ENCODE measurements at places on chromosomes 4 and X.

DNA sequence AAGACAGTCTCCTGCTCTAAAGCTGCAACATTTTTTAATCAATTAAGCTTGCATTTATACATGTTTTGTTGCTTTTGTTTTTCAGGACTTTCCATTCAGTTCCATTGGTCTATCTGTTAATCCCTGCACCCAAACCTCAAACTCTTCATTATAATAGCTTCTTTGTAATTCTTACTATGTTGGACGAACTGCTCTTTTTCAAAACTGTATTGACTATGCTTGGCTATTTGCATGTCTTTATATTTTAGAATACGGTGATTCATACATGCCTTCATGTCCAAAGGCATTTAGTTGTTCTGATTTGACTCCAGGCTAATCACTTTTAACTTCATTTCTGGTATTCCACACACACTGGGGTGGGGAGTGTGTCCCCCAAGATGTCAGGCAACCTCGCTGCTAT is 14.1 kb downstream of the MAGEC1 start:
- DNase-seq, result no peak

DNA sequence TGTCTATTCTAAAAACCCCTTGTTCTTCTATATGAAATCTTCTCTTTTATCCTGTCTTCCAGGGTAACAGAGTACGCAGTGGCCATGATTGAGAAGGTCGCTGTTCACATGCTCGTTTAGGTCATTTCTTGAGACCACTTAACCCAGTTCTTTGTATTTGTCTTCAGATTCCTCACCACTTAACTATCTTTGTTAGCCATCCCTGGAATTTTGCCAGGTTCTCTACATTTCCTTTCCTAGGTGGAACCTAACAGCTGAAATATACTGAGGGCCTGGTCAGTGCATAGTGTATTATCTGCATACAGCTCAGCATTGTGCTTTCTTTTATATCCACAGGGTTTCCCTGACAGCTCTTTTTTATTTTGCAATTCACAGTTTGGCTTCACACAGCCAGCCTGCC is 148.9 kb upstream of the GALNT7 start:
- DNase-seq, result no peak

DNA sequence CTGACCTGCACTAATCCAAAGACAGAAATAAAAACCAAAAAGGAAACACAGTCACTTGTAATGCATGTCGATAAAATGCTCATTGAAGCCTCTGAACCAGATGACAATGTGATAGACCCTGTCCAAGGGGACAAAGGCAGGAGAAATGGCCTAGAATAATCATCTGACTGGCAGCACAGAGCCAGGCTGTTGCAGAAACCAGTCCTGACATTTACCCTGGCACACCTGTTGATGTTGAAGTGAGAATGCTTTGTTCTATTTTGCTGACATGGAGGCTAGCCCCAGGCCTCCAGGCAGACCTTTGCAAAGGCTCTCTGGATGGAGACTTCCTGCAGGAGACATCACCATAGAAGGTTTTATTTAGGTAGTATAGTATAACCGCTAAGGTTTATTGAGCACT is 41.0 kb downstream of the TFDP3 start:
- DNase-seq, result no peak

DNA sequence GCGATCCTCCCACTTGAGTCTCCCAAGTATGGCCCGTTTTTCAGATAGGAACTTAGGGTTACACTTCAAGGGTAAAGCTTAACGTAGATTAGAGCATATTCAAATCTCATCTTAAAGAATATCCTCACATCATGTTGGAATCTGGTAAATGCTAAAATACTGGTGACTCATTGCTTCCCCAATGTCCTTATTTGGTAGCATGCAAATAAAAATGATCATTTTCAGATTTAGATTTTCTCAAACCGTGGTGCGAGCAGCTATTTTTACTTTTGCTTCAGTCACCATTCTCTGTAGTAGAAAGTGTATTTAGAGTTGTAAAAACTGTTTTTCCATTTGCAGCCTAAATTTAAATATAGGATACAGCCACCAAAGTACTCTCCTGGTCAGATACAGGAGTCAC is 101.5 kb upstream of the MAML3 start:
- DNase-seq, result no peak

DNA sequence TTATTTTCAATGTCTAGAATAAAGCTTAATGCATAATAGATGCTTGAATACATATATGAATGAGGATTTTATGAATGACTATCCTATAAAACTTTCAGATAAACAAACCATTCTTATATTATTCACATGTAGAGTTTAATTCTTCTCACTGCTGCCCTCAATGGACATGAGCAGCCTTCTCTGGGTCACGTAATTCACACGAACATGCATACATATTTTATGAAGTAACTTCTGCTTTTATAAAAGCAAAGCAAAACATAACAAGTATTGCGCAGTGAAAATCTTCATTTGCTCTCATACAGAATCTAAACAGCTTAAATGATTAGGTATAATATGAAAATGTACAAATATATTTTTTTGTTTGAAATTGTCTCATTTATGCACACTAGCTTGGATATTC is 116.7 kb downstream of the TMA16 start:
- no peak for DNase-seq

DNA sequence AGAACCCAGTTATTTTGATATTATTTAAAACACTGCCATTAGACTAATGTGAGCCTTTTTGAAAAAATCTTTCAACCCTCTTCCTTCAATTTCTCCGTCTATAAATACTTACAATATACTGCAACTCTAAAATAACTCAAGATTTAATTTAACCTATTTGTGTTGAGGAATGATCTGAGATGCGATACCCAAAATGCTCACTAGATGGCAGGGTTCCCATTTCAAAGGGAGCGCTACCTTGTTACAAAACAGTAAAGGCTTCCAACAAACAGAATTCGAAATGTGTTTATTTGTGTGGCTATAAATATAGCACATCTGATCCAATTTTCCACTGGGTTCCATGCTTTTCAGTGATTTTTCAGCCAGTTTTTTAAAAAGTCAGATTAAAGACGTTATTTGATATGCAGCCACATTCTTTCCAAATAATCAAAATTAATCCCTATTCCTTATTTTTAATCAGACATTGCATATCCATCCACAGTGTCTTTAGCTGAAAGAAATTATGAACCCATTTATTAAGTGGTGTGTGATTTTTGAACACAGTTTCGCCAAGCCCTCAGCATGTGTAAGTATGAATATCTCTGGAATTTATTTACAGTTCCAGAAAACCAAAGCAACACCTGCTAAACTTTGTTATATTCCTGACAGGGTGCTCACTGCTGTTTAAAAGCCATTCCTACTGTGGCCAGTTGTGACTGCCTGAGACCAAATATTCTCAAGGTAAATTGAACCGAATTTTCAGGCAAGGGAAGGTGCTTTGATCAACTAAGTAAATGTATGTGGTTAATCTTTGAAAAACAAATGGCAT is 668.0 kb upstream of the LCORL start:
- DNase-seq, result peak; percentile 37

- no peak for DNase-seq
These were observed 752.3 kb upstream of the NDST4 start for GRCh38 chr4:115865736-115866135.

- no peak for DNase-seq
These were observed 148.9 kb downstream of the AFF2 start for GRCh38 chrX:148649145-148649795.

DNA sequence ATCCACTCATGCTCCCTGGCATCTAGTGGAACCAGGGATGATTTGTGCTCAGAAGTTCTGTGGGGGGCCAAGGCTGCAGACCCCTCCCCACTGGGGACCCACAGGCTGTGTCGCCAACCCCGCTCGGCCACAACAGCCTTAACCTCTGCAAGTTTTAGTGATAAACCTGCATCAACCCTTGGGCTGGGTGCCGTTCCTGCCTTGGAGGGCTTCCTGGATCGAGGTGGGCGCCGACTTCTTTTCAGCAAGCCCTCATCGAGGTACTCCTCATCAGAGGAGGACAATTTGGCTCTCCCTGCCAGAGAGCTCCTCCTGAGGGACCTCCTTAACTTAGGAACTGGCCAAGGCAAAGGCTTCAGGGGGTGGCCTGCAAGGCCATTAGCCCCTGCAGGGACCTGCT is 1.9 kb downstream of the SOWAHB start:
- DNase-seq, result no peak

DNA sequence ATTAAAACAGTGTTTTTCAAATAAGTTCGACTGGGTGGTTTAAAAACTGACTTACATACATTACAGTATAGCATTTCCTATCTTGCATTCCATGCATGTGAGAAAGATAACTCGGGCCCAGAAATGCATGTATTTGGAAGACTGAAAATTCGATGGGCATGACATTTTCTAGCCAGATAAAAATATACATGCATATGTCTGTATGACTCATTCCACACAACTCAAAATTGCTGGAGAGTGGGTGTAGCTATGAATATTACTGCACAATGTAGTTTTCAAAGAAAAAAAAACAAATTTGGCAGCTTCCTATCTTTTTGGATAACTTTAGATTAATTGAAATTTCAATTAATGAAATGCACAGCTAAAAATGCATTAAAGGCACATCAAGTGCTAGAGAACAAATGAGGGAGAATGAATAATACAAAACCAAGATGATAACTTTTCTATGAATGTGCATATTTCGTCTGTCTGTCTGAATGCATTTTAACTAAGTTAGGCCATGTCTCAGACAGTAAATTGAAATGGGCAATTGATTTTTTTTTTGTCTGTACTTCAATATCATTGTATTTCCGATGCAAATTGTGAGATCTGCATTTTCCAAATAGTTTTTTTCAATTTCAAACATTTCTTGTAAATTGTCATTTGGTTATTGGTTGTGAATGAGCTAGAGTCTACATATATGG is 54.5 kb upstream of the GABRA2 start:
- DNase-seq, result no peak

GRCh38 chr4:111502626-111503025 is 642.6 kb upstream of the FAM241A start:
- DNase-seq, result no peak

GRCh38 chr4:122928930-122929329 is 6.5 kb upstream of the NUDT6 start:
- no peak for DNase-seq
